ENCODE measurements at places on chromosomes 12 and 14. TPM values are rescaled to one million over a fixed set of nuclear protein-coding genes. Genes with fewer than 3 reads are reported as not detected.

The TSPAN19 gene
- 1.0 TPM for polyA plus RNA-seq

The KCNA5 gene
- polyA plus RNA-seq: 2.2 TPM

The RFX4 gene
- polyA plus RNA-seq: not detected

DNA sequence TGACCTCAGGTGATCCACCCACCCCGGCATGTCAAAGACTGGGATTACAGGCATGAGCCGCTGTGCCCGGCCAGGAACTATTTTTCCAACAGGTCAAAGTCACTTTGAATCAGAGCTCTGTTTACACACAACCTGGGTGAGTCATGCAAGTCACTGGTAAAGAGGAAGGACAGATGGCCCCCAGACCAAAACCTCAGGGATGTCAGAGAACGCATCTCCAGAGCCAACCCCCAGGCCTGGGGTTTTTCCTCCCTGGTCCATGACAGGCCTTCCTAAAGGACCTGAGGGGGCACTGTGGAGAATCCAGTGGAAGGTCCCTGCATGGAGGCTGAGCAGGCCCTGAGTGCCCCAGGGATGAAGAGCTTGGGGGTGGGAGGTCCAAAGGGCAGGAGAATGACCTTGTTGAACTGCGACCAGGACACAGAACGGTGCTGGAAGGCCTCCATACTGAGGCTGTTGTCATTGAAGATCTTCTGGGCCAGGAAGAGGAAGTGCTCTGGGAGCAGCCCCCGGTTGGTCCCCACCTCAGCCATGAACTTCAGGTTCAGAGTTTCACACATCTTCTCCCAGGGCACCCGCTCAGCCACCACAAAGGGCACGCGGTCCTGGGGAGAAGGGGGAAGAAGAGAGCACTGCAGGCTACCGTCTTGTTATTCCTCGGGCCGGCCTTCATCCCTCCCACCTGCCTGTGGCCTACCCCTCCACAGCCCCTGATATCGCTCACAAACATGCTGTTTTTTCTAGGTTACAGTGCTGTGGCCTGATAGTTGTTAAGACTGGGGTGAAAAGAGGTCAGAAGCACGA lies 9.1 kb downstream of the STAT6 start:
- DNase-seq: no peak

GRCh38 chr14:67447033-67447381 lies 35.0 kb upstream of the PLEK2 start:
- DNase-seq: no peak

GRCh38 chr12:39419471-39419870 lies 23.4 kb downstream of the KIF21A start:
- DNase-seq: no peak

DNA sequence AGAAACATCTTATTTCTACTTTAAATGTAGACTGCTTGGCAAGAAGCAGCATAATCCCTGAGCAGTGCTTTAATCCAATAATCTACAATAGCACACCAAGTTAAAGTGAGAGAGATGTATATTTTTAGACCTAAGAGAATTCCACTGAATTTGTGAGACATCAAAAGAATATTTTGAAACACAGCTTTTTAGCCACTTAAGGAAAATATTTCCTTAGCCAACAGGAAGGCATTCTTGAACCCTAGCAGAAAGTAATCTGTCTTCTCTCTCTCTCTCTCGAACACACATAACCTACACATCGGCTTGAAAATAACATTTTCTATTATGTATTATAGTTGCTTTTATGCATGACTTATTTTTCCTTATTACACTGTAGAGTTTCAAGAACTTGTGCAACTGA lies 34.0 kb downstream of the KITLG start:
- DNase-seq: no peak
